ENCODE measurements at places on chromosomes 4 and X.
A peak's percentile ranks its signal among the peaks of the same experiment; 100 is the strongest.

GRCh38 chrX:148146121-148146520 is 165.0 kb downstream of the FMR1NB start:
- no peak for DNase-seq

- no peak for DNase-seq
Observed at GRCh38 chr4:88753658-88754571, 56.3 kb upstream of the NAP1L5 start.

DNA sequence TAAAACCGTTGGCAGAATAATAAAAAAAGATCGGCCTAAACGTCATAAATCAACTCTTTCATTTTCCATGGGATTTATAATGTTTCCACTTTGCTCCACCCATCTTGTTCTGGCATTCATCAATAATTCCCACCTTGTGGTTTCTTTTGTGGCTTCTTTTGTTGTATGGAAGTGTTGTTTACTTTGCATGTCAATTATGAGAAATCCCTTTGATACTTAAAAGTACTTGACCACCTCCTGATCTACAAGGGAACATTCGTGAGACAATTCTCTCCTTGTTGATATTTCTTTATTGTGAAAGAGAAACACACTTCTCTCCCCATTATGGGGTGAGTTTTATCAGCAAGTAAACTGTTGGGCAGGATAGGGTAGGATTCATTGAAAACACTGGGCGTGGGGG is 2.8 kb downstream of the AMELX start:
- no peak for DNase-seq

DNA sequence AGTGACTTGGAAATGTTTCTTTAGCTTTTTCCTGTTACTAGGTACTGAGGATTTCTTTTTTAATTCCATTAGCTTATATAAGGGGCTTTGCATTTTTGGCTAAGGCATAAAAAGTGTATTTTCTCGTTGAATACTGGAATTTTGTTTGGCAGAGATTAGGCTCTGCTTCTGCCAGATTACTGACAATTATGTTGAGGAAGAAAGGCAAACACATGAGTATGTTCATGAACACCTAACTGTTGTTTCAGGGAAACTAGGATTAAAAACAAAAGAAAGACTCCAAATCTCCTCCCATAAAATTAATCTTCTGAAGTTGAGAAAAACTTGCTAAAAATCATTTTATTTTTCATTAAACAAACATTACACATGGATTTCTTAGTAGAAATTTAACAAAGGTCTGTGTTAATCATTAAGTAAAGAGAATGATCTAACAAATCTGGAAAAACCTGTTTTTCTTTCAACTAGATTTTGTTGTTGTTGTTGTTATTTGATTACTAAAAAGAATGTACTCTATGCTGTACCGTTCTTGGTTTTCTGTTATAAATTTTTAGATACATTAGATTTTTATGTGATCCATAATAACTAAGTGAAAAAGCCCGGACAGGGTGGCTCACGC is 43.3 kb upstream of the STAG2 start:
- DNase-seq = no peak

DNA sequence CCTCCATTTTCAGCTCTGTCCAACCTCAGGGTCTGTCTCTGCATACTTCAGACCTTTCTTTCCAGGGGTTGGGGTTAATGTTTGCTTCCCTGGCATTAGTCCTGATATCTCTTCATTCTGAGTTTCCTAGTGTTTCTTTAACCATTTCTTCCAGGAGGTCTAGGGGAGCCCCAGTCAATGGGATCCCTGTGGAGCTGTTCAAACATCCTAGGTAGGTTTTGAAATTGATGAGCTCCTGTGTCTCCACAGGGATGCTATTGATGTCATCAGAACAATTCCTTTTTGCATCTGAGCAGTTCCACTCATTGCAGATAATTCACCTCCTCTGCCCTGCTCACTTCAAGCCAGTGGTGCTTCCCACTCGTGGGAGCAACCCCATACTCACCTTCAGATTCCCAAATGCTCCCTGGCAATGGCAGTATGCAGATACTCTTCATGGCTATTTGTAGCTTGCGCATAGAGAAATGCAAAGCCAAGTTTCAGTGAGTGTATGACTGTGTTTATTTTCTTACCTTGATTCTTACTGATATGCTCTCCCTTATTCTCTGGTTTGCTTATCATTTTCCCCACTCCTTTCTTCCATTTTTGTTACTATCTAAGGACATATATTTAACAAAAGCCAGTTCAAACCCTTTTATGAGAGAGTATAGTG is 33.7 kb upstream of the LIMCH1 start:
- DNase-seq = no peak

GRCh38 chr4:39587881-39588280 is 50.8 kb downstream of the SMIM14 start:
- DNase-seq = no peak

DNA sequence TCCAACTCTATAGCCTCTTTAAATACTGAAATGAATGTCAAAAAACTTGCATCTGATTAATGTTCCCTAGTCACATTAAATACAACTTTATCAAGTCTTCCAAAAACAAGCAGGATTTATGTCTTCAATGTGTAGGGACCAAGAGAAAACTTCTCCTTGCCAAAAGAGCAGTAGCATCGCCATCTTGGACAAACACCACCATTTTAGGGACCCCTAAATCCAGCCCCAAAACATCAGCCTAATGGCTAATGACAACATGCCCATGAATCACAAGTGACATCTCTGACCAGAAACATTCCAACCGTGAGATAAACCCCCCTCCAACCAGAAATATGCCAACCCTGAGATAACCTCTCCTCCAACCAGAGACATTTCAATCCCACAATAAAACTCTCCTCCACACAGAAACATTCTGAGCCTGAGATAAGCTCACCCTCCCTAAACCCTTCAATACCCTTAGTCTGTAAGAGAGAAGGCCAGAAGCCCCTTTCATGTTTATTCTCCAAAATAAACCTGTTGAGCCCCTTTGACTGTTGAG is 697.4 kb downstream of the TRAM1L1 start:
- DNase-seq = no peak

- peak; percentile 22 for DNase-seq
Observed at GRCh38 chr4:88897180-88897579, 159.8 kb downstream of the FAM13A start.

GRCh38 chr4:95510145-95510544 is 38.6 kb downstream of the UNC5C start:
- DNase-seq = no peak

GRCh38 chr4:23991444-23991843 is 101.6 kb upstream of the PPARGC1A start:
- no peak for DNase-seq

DNA sequence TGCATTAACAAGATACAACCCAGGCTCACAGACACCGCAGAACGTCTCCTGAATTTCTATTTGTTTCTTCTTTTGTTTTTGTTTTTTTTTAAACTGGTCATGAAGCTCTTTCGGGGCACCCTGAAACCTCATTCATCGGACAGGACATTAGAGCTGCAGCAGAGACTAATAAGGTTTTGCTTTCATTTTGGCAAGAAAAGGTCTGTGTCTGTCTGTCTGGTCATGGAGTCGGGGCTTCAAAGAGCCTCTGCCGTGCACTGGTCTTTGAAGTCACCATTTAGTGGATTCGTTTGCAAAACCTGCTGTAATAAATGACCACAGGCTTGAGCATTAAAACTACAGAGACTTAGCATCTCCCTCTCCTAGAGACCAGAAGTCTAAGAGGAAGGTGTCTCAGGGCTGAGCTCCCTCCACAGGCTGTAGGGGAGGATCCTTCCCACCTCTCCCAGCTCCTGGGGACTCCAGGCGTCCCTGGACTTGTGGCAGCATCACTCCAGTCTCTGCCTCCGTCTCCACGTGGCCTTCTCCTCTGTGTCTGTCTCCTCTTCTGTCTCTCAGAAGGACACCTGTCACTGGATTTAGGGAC is 247.5 kb downstream of the CRLF2 start:
- DNase-seq = no peak

GRCh38 chr4:59608466-59608865 is 1591.7 kb upstream of the ADGRL3 start:
- DNase-seq = no peak

DNA sequence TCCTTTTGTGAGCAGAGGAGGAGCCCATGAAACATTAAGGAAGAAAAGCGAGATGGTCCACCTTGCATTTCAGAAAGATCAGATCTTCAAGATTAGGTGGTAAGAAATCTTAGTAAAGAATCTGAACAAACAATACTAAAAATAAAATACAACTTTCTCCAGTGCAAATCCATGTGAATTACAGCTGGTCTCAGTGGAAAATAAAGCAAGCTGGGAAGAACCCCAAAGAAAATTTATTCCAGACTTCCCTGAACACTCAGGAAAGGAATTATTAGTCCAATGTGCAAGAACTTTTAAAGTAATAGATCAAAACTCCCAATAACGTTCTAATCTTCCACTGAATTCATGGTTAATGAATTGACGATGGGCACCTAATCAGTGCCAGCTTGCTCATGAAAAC is 37.3 kb upstream of the C1QTNF7 start:
- DNase-seq = no peak

- DNase-seq = no peak
Observed at GRCh38 chr4:4502694-4503311, 39.0 kb downstream of the STX18 start.

DNA sequence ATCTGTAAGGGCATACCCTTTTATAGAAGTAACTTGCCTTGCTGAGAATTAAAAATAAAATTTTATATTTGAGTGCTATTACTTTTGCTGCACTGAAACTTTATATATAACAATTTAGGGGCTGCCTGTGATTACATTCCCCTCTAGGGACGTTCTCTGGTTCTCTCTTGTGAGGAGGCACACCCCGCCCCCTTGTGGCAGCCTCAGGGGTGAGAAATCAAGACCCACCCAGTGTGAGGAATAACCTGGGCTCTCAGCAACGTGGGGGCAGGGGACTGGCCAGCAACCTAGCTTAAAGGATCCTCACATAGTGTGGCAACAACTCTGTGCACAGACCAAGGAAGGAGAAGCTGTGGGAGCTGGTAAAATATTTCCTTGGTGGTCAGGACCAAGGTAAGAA is 43.7 kb downstream of the MAGEA9 start:
- peak; percentile 58 for DNase-seq

DNA sequence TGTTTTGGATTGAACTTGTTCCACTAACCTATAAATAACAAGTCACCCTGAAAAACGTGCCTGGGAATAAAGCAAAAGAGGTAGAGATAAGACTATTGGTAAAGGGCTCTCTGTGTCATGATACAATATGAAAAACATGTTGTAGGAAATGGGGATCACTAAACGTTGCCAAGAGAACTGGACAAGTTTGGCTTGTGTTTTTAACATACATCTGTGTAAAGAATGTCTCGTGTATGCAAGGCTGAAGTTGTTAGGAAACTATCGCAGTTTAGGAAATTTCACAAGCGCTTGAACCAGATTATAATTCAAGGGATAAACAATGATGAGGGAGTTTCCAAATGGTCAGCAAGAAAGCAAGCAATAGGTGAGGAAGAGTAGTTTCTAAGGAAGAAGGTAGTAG is 655.8 kb downstream of the PCDH7 start:
- DNase-seq = no peak

DNA sequence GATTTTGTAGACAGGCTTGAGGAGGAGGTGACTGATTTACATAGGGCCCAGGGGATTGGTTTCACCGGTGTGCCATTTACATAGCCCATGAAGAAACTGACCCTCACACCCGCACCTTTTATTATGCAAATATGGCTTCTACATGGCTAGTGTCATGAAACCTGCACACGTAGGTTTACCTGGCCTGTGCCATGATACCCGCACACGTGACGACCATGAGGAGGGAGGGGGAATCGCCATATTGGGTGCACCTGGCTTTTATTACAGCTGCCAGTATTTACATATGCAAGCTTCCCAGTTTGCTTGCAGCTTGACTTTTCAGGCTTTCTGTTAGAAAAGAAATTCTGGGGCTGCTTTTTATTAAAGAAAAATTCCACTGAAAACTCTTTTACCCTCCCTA is 359.7 kb downstream of the ADAM29 start:
- DNase-seq = no peak

DNA sequence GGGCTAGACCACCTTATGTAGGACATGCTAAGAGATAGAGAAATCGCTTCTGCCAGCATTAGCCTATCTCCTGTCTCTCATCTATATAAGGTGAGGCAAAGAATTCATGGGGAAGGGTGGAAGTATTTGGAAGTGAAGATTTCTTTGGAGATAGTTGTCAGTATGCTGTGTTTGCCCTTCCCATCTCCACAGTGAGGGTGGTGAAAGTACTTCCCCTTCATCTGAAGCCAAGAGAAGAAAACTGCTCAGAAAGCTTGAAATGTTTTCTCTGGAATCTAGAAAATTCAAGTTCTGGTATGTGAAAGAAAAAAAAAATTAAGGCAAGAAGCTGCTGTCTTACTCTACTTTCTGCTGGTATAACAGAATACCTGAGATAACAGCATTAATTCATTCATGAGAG is 12.3 kb upstream of the ADH5 start:
- no peak for DNase-seq

- no peak for DNase-seq
Observed at GRCh38 chr4:98524230-98524629, 134.2 kb downstream of the TSPAN5 start.

- no peak for DNase-seq
Observed at GRCh38 chrX:101287402-101287801, 3.7 kb downstream of the TAF7L start.

GRCh38 chr4:150769845-150770244 is 187.9 kb downstream of the MAB21L2 start:
- no peak for DNase-seq

- DNase-seq = no peak
Observed at GRCh38 chrX:132751063-132751690, 207.3 kb downstream of the HS6ST2 start.

Measured in WERI-Rb-1 (cell line).